ENCODE measurements at places on chromosomes 16 and 17.

DNA sequence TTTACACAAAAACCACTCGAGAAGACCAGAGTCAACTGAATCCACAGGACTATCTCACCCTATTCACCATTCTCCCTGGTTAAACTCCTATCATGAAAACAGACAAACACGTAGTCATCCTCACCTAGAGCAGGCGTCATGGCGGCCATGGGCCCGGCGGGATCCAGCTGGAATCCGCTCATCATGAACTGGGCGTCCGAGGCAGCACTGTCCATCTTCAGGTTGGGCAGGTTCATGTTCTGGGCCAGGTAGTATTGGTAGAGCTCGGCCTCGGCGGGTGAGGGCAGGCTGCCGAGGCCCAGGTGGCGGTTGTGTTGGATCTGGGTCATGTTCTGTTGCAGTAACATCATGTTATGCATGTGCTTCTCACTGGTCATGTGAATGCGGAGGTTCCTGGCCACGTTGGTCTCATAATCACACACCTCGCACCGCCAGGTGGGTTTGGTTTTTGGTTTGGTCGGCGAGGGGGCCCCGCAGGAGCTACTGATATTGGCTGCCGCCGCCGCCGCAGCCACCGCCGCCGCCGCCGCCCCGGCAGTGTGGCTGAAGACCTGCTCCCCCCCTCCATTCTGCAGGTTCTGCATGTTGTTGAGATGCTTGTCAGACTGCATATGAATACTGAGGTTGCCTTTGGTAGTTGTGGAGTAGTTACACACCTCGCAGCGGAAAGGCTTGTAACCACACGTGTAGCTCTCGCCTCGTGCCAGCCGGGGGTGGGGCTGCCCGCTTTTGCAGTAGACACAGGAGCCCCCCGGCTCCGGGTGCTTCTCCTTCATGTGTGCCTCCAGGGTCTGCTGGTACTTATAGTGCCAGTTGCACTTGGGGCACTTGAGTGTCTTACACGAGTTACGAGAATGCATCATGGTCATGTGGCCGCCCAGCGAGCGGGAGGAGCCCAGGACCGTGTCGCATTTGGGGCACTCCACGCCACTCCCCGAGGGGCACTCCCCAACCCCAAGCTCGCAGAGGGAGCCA, 90.3 kb downstream of the ZFHX3 start:
- DNase-seq = no peak

DNA sequence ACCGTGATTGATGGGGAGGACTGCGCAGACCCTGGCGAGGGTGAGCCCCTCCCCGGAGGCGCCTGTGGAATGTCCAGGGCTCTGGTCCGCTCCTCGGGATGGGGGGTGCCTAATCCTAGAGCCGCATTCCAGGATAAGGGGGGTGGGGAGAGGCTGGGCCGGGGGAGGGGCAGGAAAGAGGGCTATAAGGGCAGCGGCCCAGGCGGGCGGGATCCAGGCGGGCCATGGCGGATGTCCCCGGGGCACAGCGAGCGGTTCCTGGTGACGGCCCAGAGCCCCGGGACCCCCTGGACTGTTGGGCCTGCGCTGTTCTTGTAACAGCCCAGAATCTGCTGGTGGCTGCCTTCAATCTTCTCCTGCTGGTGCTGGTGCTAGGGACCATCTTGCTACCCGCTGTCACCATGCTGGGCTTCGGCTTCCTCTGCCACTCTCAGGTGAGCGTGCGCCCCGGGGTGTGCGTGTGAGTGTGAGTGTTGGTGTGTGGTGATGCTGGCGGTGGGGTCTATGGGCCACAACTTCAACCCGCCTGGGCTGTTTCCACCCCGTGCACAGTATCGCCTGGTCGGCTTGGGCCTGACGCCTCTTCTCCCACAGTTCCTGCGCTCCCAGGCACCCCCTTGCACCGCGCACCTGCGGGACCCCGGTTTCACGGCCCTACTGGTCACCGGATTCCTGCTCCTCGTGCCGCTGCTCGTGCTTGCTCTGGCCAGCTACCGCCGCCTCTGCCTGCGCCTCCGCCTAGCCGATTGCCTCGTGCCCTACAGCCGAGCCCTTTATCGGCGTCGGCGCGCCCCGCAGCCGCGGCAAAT, at the start of gene TMEM88:
Gene TMEM88 (plus strand): TSS at position 216 of the 809 bp plus-strand sequence. CDS start 9 bp downstream, at position 225.
- DNase-seq = no peak

- no peak for DNase-seq
Observed at GRCh38 chr17:59702304-59702703, 4.9 kb downstream of the PTRH2 start.

GRCh38 chr16:11586856-11587642, at the start of gene LITAF:
Gene LITAF (minus strand): TSS chr16:11586919. CDS start chr16:11556730, 30,189 bp downstream.
- DNase-seq = no peak

All from skeletal muscle cell (primary cell).